ENCODE measurements at places on chromosomes 2 and 18.

- no peak for DNase-seq
These were observed 36.5 kb upstream of the HNRNPA3 start for GRCh38 chr2:177175917-177176668.

DNA sequence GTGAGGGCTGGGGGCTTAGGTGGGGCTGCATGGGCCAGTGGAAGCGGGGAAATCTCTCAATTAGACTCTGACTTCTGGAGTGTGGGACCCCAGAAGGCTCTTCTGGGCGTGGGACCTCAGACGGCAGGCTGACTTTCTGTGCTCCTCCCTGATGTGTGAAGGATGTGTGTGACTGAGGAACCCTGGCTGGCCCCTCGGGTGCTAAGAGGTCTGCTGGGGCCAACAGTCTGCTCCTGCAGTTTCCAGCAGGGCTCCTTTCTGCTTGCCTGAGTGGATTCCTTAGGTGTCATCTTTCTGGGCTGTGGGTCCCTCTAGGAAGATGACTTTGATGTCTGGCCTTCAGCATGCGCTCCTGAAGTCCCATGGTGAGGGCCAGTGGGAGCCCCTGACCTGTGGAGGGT lies 167.5 kb downstream of the DYSF start:
- peak; percentile 37 for DNase-seq

GRCh38 chr18:72973841-72974240 lies 106.1 kb upstream of the NETO1 start:
- no peak for DNase-seq

GRCh38 chr2:152462779-152463178 lies 127.8 kb downstream of the FMNL2 start:
- no peak for DNase-seq

DNA sequence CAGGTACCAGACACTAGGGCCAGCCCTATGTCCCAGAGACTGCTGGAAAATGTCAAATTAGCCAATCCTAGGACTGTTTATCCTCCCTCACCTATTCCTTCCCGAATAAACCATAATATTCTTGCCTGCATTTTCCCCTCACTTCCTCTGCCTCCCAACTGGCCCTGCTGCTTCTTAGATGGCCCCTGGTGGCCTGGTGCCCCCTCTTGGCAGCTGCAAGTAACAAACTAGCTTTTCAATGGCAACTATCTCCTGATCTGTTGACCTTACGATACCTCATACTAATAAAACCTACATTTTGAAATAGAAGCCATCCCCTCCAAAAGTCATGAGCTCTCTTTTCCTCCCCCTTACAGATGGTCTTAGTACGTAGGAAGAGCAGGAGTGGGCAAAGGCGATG lies 132.0 kb downstream of the ALPK2 start:
- DNase-seq, result no peak

GRCh38 chr2:48145845-48146452 lies 239.7 kb upstream of the FBXO11 start:
- no peak for DNase-seq
